ENCODE measurements at places on chromosomes 4 and X.

- no peak for DNase-seq
Observed at GRCh38 chr4:98793658-98794057, 135.2 kb upstream of the TSPAN5 start.

- DNase-seq, result peak; percentile 66
Observed at GRCh38 chr4:88158489-88159228, at the start of gene ABCG2. Gene ABCG2, minus strand, starts transcription at chr4:88158639. Its CDS starts 18,644 bp downstream, at chr4:88139995.

GRCh38 chr4:145868637-145869409 is 69.8 kb downstream of the ZNF827 start:
- no peak for DNase-seq

DNA sequence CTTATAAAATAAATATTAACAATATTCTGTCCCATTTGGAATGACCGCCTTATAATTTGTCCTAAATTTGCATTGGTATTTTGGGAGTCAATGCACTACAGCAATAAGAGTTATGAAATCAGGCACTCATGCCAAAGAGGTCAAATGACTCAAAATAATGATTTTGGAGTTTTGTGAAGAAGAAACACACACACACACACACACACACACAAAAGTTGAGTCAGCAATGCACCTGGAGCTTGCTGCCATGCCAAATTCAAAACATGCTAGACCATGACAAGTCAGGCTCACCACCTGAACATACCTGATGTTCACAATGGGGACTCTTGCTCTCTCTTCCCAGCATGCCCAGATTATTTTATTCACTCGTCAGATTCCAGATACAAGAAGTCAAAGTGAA is 56.7 kb downstream of the PROM1 start:
- no peak for DNase-seq

DNA sequence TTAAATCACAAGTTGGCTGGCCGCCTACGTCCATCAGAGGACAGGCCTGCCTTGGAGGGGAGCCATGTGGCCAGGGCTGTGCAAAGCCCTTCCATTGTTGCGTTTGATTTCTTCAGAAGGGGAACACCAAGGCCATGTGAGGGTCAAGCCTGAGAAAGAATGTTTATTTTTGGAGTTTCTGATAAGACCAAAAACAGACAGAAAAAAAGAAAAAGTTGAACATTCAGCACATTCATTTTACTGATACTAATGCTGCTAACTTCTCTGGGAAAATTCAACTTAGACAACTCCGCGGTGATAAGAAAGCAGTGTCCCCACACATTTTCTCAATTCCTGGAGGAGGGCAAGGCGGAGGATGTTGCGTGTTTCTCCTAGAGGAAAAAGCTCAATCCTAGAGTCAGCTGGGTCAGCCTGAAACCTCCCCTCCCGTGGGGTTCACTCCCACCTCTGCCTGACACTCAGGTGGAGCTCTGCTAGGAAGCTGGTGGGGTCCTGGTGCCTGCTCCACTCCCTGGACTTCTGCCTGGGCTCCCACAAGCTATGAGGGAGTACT is 63.5 kb downstream of the ANAPC4 start:
- peak; percentile 57 for DNase-seq

DNA sequence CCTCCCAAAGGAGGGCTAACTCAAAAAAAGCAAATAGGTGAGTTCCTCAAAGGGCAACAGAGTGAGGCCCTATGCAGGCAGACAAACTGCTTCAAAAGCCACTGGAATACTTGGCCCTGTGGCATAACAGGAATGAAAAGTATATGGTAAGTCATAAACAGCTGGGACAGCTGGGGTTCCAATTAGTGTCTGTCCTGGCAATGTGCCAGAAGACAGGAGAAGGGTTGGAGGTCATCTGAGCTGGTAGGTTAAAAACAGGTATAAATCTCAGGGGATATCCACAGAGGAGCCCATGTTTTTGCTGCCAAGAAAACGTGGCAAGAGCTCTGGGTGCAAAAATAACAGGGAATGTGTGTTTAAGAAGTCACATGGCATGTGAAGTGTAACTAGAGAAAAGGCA is 111.6 kb downstream of the APOOL start:
- DNase-seq, result no peak

All from cerebellar cortex (tissue), 1 donor.